ENCODE measurements at places on chromosomes 3 and 15. TPM values are rescaled to one million over a fixed set of nuclear protein-coding genes. Genes with fewer than 3 reads are reported as not detected.

The ROBO2 gene
- total RNA-seq = 47.1 TPM

The GPR27 gene
- 10.6 TPM for total RNA-seq

The SLC27A2 gene
- not detected for total RNA-seq

DNA sequence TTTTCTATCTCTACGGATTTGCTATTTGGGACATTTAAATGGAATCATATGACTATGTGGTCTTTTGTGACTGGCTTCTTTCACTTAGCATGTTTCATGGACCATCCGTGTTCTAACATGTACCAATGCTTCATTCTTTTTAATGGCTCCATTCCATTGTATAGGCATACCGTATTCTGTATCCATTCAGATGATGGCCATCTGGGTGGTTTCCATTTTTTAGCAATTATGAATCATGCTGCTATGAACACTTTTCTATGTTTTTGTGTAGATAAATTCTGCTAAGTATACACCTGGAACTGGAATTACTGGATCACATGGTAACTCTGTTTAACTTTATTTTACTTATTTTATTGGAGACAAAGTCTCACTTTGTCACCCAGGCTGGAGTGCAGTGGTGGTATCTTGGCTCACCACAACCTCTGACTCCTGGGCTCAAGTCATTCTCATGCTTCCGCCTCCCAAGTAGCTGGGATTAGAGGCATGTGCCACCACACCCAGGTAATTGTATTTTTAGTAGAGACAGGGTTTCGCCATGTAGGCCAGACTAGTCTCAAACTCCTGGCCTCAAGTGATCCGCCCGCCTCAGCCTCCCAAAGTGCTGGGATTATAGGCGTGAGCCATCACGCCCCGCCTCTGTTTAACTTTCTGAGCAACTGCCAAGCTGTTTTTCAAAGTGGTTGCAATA lies 13.4 kb downstream of the UBP1 start:
- DNase-seq = no peak

DNA sequence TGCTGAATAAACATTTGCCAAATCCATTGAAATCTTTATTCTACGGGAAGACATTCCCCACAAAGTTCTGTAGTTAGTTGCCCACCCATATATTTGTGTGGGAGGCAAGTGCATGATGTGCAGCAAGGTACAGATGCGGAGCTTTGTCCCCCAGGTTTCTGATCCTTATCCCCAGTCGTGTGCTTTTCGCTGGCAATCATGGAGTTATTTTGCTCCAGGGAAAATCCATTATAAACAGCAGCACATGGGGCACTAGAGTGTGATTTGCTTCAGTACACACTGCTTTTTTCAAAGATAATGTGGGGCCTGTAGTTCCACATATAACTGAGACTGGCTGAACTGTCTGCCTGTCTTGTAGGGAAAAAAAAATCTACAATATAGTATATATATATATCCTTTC lies 132.1 kb downstream of the FEZF2 start:
- DNase-seq = no peak

The IQCF5 gene
- not detected for total RNA-seq

The C3orf18 gene
- total RNA-seq = 34.1 TPM

GRCh38 chr3:23831517-23832394 lies 26.0 kb downstream of the UBE2E1 start:
- no peak for DNase-seq

The CELF6 gene
- 2.5 TPM for total RNA-seq

GRCh38 chr3:14793126-14793857 lies 25.5 kb upstream of the FGD5 start:
- no peak for DNase-seq

The DNAH1 gene
- 3.2 TPM for total RNA-seq

The ARL14 gene
- not detected for total RNA-seq

The LTF gene
- total RNA-seq = not detected

DNA sequence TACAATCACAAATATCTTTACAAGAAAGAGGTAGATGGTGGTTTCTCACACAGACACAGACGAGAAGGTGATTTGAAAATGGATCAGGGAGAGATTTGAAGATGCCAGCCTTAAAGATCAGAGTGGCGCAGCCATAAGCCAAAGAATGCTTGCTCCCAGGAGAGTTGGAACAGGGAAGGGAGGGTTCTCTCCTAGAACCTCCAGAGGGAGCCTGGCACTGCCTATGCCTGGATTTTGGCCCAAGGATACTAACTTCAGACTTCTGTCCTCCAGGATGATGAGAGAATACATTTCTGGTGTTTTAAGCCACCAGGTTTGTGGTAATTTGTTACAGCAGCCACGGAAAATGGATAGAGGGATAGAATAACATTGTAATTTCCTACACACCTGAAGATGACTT lies 279.1 kb downstream of the FAM43A start:
- DNase-seq = no peak

- DNase-seq = peak; percentile 49
Measured at GRCh38 chr3:115448851-115449250, 174.5 kb upstream of the GAP43 start.

Data from cardiac muscle cell (in vitro differentiated cells and primary cell).